Naive thymus-derived CD8-positive, alpha-beta T cell (primary cell): ENCODE measurements at places on chromosomes 6 and 20. TPM values are rescaled to one million over a fixed set of nuclear protein-coding genes. Genes with fewer than 3 reads are reported as not detected.
A peak's percentile ranks its signal among the peaks of the same experiment; 100 is the strongest.

GRCh38 chr20:21739682-21740081, 34.2 kb downstream of the PAX1 start:
- DNase-seq = no peak
- H3K27me3 ChIP-seq = peaks cover 10% of the 10 kb centered on the region
- H3K36me3 ChIP-seq = no peaks in the 10 kb centered on the region
- H3K4me3 ChIP-seq = no peak overlapping the region
- H3K4me1 ChIP-seq = no peaks in the 10 kb centered on the region

- H3K4me1 ChIP-seq = no peaks in the 10 kb centered on the region
- H3K27ac ChIP-seq = no peak overlapping the region
- no peak for DNase-seq
- no peaks in the 10 kb centered on the region for H3K36me3 ChIP-seq
- H3K27me3 ChIP-seq = peaks cover 3% of the 10 kb centered on the region
Observed at GRCh38 chr20:10105046-10105445, 70.3 kb downstream of the ANKEF1 start.

DNA sequence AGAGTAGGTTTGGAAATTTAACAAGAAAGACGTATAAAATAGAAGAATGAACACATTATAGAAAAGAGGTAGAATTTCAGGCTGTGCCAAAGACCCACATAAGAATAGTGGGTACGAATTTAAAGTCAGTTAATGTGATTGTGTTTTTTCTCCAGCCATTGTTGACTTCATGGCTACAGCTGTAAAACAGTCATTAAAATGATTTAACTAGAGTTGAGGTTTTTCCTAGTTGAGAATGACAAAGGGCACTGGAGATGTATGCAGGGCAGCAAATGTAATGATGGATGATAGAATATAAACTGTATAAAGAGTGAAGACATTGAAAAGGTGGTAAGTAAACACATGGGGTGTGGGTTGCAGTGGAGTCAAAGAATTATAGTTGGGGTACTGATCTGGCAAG, 72.7 kb downstream of the LIN28B start:
- H3K36me3 ChIP-seq = no peaks in the 10 kb centered on the region
- H3K27me3 ChIP-seq = peaks cover 7% of the 10 kb centered on the region
- no peak for DNase-seq
- no peak overlapping the region for H3K4me3 ChIP-seq
- H3K27ac ChIP-seq = no peak overlapping the region

- no peak for DNase-seq
- H3K4me3 ChIP-seq = no peak overlapping the region
- no peaks in the 10 kb centered on the region for H3K36me3 ChIP-seq
- peaks cover 7% of the 10 kb centered on the region for H3K27me3 ChIP-seq
Observed at GRCh38 chr20:5491455-5491854, 174.7 kb upstream of the PROKR2 start.

DNA sequence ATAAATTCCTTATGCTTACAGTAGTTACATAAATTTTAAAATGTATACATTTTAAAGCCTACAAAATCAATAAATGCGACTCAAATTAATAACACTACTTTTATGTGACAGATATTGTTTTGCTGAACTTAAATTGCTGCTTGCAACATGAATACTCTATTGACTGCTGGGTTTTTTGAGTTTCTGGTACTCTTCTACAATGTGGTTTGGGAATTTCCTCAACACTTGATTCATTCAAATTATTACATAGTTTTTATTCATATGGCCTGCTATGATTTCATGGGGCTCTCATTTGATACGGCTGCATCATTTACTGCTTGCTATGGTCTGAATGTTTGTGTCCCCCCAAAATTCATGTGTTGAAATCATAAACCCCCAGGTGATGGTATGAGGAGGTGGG, 2.3 kb upstream of the TXLNB start:
- H3K4me1 ChIP-seq = peaks cover 59% of the 10 kb centered on the region
- no peak overlapping the region for H3K4me3 ChIP-seq
- DNase-seq = no peak
- peak overlapping the region; percentile 63 for H3K27ac ChIP-seq
- H3K36me3 ChIP-seq = no peaks in the 10 kb centered on the region

DNA sequence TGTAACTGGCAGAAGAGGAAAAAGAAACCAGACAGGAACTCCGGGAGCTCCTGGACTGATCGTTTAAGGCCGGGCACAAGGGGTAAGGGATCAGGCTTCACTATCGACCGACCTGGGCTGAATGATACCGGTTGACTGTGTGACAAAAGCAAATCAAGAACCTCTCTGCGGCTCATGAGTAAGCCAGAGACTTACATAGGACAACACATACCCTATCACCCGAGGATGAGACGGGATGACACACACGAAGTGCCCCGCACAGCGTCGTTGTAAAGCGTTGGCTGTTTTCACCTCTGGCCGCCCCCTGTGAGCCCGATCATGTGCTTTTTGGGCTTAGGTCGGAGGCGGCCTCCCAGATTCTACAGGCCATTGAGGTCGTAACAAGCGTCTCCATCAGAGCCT, 695 bp upstream of the TGIF2 start:
- peaks cover 39% of the 10 kb centered on the region for H3K4me1 ChIP-seq
- peaks cover 3% of the 10 kb centered on the region for H3K36me3 ChIP-seq
- peak overlapping the region; percentile 100 for H3K27ac ChIP-seq
- DNase-seq = peak; percentile 62
- no peaks in the 10 kb centered on the region for H3K27me3 ChIP-seq

DNA sequence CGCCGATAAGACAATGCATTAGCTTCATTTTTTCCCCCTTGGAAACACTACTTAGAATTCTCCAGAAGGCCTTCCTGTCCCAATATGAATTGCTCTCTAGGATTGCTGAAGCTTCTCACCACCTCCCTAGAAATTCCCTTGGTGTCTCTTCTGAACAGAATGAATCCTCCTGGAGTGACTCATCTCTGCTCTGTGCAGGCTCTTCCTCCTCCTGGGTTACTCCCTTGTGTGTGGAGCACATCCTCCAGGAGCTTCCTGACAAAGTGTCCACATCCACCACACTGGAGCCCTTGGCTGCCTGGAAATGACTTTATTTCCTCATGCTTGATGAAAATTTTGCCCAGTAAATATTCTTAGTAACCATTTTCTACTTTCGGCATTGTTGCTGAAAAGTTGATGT, 54.4 kb downstream of the DTNBP1 start:
- H3K4me3 ChIP-seq = no peak overlapping the region
- peaks cover 20% of the 10 kb centered on the region for H3K4me1 ChIP-seq
- DNase-seq = no peak
- H3K27ac ChIP-seq = no peak overlapping the region
- H3K27me3 ChIP-seq = no peaks in the 10 kb centered on the region

DNA sequence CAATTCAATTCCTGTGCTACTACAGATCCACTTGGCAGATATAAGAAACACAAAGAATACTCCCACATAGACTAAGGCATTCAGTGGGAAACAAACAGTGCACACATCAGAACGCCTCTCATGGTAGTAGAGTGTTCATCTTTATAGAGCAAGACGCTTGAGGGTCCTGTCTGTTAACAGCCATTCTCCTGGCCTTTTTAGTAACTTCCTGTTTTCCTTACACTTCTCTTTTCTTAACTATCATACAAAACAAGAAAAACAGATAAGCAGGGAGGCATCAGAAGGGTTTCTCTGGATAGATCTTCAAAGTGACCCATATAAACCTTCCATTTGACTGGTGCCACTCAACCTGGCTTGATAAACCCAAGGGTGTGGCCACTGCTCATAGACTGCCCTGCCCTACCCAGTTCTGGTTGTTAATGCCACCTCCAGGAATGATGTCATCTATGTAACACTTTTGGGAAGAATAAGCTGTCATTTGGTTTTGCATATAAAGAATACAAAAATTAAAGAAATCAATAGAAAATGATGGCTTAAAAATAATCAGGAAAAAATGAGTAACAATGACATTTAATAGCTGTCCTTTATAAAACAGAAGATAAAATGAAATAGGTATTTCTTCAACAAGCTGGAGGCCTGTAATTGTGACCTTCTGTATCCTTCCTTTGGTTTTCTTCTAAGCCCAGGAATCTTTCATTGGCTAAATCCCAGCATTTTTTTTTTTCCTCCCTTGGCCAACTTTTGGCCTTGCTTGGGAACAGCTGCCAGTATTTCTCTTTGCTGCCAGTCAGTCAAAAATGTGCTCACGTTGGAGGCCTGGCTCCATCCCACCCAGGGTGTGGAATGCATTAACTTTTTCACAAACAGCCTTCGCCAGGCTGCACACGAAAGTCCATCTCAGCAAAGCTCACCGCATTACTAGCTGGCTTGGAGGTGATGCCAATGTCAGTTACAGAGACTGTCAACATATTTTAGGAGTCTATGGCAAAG, 103.5 kb downstream of the GJA10 start:
- H3K36me3 ChIP-seq = peaks cover 59% of the 10 kb centered on the region
- no peak for DNase-seq
- H3K4me3 ChIP-seq = no peak overlapping the region
- H3K4me1 ChIP-seq = peaks cover 44% of the 10 kb centered on the region

DNA sequence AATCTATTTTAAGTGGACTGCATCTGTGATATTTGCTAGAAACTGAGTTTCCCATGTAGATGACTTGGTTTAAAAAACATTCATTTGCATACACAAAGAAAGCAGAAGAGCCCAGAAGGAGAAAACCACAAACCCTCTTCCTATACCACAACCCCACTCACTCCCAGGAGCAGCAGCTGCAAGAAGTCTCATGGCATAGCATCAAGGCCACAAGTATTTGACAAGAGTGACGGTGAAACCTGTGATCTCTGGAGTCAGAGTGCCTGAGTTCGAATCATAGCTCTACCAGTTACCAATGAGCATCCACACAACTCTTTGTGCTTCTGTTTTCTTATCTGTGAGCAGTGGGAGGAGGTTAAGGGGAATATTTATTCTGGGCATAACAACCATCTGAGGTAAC, 44.7 kb upstream of the SIRPG start:
- no peak overlapping the region for H3K4me3 ChIP-seq
- DNase-seq = no peak
- H3K27ac ChIP-seq = no peak overlapping the region
- peaks cover 16% of the 10 kb centered on the region for H3K36me3 ChIP-seq
- peaks cover 32% of the 10 kb centered on the region for H3K4me1 ChIP-seq

- H3K4me3 ChIP-seq = no peak within 1 kb of the TSS
- H3K27ac ChIP-seq = no peak within 1 kb of the TSS
Observed at GRCh38 chr20:14337400-14338171, at the start of gene FLRT3. Gene FLRT3 (minus strand): TSS chr20:14337612. CDS start chr20:14327506, 10,106 bp downstream.

DNA sequence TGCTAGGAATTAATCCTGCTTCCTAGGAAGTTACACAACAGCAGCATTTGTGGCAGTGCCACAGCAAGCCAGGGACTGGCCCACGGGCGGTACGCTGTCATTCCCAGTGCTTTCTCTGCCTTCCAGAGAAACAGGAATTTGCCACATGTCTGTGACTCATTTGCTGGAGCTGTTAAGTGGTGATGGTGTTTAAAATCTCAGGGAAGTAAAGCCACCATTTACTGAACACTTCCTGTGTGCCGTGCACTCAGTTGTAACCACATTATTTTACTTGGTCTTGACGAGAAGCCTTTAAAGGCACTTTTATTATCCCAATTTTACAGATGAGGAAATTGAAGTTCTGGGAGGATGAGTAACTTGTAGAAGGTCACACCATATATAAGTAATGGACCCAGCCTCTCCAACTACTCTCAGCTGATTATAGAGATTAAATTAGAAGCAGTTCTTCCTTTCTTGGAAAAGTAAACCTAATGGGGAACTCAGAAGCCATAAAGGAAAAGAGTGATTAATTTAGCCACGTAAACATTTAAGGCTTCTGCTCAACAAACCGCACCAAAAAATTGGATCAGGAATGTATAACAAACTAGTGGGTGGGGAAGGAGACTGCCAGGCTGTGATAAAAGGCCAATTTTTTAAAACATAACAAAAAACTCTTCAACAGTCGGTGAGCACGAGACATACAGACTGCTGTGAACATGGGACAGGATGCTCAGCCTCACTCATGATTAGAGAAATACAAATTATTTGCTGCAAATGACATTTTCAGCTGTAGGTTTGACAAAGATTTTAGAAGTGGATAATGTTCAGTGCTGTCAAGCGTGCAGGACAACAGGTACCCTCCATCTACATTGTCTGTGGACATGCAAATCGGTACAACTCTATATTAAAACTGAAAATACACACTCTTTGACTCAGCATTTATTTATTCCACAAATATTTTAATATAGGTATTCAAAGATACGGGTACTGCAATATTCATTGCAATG, 311.2 kb downstream of the NRN1 start:
- peaks cover 15% of the 10 kb centered on the region for H3K36me3 ChIP-seq
- no peak for DNase-seq
- peak overlapping the region; percentile 52 for H3K4me3 ChIP-seq
- H3K27ac ChIP-seq = peak overlapping the region; percentile 85
- no peaks in the 10 kb centered on the region for H3K27me3 ChIP-seq

DNA sequence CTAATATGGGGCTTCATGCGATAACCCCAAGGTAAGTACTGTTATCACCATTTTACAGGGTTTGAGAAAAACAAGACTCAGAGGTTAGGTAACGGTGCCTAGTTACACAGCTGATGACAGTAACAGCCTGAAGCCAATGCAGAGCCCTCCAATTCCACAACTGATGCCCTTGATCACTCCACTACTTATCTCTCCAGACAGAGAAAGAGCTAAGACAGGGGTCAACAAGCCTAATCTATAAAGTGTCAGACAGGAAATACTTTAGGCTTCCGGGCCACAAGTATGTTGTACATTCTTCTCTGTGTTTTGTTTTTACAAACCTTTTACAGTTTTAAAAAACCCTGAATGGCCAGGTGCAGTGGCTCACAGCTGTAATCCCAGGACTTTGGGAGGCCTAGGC, 50.9 kb downstream of the MAP7 start:
- no peak overlapping the region for H3K27ac ChIP-seq
- H3K36me3 ChIP-seq = no peaks in the 10 kb centered on the region
- no peak overlapping the region for H3K4me3 ChIP-seq
- no peak for DNase-seq
- no peaks in the 10 kb centered on the region for H3K4me1 ChIP-seq

DNA sequence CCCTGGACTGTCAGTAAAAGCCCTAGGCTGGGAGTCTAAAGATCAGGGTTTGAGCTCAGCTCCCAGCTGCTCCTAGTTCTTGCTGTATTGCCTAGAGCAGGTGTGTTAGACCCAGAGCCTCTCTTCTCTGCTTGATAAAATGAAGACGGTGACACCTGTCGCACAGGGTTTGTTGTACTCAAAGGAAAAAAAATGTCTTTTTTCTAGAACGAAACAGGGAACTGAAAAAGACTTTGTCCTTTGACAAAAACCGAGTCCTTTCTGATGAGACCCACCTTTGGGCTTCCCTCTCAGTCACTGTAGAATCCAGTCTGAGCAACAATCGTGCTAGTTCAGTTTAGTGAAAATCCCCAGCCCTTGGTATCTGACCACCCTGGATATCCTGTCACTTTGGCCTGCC, 102.1 kb upstream of the LAMP5 start:
- DNase-seq = no peak
- H3K27me3 ChIP-seq = no peaks in the 10 kb centered on the region
- no peaks in the 10 kb centered on the region for H3K36me3 ChIP-seq
- H3K4me3 ChIP-seq = no peak overlapping the region

GRCh38 chr20:17637985-17638640, 43.9 kb downstream of the RRBP1 start:
- H3K4me3 ChIP-seq = no peak overlapping the region
- no peak overlapping the region for H3K27ac ChIP-seq
- H3K27me3 ChIP-seq = no peaks in the 10 kb centered on the region
- peaks cover 8% of the 10 kb centered on the region for H3K36me3 ChIP-seq
- no peak for DNase-seq

Gene HRH3
- not detected for total RNA-seq

Gene LPIN3
- 1.0 TPM for total RNA-seq

Gene GTSF1L
- total RNA-seq = 0.80 TPM

Gene CLDN20
- total RNA-seq = not detected

Gene C20orf144
- total RNA-seq = 0.38 TPM

Gene ALDH8A1
- 7.6 TPM for total RNA-seq

Gene RAET1L
- not detected for total RNA-seq

Gene HLA-DOB
- 5.6 TPM for total RNA-seq

Gene WFDC12
- not detected for total RNA-seq

Gene C6orf118
- total RNA-seq = not detected
